ENCODE measurements at places on chromosomes 11 and 22. TPM values are rescaled to one million over a fixed set of nuclear protein-coding genes. Genes with fewer than 3 reads are reported as not detected.

The UQCC3 gene
- 7.5 TPM for total RNA-seq

The PNPLA2 gene
- total RNA-seq, result 76.6 TPM

The SLC29A2 gene
- total RNA-seq, result 11.1 TPM

The KRTAP5-8 gene
- total RNA-seq, result not detected

The HEPACAM gene
- not detected for total RNA-seq

GRCh38 chr11:93099806-93100205 lies 98.0 kb downstream of the SLC36A4 start:
- no peaks in the 10 kb centered on the region for H3K36me3 ChIP-seq
- H3K27me3 ChIP-seq, result no peaks in the 10 kb centered on the region
- no peaks in the 10 kb centered on the region for H3K4me1 ChIP-seq
- DNase-seq, result no peak

DNA sequence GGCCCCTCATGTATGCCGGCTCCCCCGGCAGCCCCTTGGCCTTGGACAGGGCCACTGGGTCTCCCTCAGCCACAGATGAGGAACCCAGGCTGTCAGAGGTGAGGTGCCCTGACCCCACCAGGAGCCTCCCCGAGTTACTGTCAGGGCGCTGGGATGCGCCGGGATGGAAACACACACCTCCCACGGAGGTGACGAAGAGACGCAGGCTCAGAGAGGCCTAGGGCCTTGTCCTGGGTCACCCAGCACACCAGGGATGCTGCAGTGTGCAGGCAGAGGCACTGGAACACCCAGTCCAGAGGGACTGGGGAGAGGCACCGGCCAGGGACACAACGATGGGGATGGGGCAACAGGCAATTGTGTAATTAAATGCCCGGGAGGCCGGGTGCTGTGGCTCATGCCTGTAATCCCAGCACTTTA lies 81.2 kb upstream of the PRR5 start:
- DNase-seq, result no peak
- H3K36me3 ChIP-seq, result no peaks in the 10 kb centered on the region
- no peaks in the 10 kb centered on the region for H3K4me1 ChIP-seq

- DNase-seq, result no peak
- peaks cover 2% of the 10 kb centered on the region for H3K27me3 ChIP-seq
- no peaks in the 10 kb centered on the region for H3K4me1 ChIP-seq
- H3K36me3 ChIP-seq, result no peaks in the 10 kb centered on the region
Measured at GRCh38 chr11:58059007-58059350, 28.2 kb downstream of the OR6Q1 start.

- no peak for DNase-seq
- H3K36me3 ChIP-seq, result peaks cover 27% of the 10 kb centered on the region
- no peaks in the 10 kb centered on the region for H3K27me3 ChIP-seq
- H3K4me3 ChIP-seq, result no peak overlapping the region
- no peak overlapping the region for H3K27ac ChIP-seq
- H3K4me1 ChIP-seq, result peaks cover 12% of the 10 kb centered on the region
Measured at GRCh38 chr11:73412308-73412707, 36.1 kb downstream of the RELT start.
